DMS153 (cell line): ENCODE measurements at places on chromosomes 6 and 20.
A peak's percentile ranks its signal among the peaks of the same experiment; 100 is the strongest.

GRCh38 chr20:9835302-9835701, 3.6 kb downstream of the PAK5 start:
- DNase-seq: no peak

- no peak for DNase-seq
Observed at GRCh38 chr6:153621491-153621890, 417.5 kb upstream of the OPRM1 start.

DNA sequence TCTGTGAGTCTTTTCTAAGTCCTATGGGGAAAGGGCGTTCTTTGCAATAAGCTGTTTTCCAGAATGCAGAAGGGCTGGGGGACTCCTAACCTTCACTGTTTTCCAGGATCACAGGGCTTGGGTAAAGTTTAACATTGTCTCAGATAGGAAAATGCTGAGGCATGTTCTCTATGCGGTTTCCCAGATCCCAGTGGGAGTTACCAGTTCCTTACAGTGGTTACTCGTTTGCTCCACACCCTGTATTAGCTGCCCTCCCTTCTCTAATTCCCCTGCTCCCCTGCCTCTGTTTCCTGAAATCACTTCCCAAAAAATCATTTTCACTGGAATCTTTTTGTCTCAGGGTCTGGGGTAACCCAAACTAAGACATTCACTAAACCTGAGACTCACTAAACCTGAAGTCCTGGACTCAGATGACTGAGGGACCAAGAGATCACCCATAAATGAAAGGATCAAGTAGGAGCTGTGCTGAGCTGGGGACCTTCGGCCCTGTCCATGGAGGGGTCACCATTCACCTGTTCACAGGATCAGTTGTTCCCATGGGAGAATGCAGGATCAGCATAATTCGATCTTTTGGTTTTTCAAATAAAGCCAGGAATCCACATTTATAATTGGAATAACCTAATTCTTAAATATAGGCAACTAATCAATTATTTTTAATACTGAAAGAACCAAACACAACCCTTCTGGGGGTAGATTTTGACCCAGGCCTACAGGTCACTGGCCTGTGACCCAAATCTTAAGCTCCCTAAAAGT, 76.2 kb downstream of the ISM1 start:
- DNase-seq: no peak

- no peak for DNase-seq
Observed at GRCh38 chr20:62360854-62361798, 6.0 kb downstream of the LAMA5 start.

DNA sequence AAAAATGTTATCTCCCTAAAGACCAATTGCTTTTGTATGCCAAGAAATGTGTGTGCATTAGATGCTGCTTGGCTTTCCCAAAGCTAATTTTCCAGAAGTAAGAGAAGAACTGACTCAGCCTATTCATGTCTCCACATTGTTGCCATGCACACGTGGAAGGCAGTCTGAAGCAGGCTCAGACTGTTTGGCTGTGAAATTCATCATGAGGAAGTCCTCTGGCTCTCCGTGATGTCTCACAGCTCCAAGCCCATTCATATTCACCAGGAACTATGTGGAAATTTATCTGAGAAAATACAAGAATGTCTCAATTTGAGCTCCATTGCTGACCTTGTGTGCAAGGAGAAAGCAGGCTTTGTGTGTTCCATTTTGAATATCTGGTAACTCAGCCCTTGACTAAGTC, 1022.2 kb upstream of the GJE1 start:
- no peak for DNase-seq

DNA sequence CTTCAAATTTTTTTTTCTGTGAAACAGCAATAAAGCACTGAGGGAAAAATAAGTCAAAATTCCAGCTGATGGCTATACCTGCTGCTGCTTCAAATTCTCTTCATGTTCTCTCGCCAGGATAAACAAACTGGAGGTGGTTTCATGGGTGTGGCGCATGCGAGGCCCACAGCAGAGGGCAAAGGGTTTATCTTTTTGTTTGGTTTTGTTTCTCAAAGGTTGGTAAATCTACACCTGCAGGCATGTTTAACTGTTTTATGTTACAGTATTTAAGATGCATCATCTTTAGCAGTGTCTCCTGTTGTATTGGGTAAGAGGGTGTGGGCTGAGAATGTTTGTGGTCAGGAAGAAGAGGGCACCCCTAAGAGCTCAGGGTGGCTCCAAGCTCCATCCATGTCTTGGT, 342.2 kb downstream of the CDH26 start:
- no peak for DNase-seq

- no peak for DNase-seq
Observed at GRCh38 chr20:34365765-34366213, 2.7 kb downstream of the ITCH start.

DNA sequence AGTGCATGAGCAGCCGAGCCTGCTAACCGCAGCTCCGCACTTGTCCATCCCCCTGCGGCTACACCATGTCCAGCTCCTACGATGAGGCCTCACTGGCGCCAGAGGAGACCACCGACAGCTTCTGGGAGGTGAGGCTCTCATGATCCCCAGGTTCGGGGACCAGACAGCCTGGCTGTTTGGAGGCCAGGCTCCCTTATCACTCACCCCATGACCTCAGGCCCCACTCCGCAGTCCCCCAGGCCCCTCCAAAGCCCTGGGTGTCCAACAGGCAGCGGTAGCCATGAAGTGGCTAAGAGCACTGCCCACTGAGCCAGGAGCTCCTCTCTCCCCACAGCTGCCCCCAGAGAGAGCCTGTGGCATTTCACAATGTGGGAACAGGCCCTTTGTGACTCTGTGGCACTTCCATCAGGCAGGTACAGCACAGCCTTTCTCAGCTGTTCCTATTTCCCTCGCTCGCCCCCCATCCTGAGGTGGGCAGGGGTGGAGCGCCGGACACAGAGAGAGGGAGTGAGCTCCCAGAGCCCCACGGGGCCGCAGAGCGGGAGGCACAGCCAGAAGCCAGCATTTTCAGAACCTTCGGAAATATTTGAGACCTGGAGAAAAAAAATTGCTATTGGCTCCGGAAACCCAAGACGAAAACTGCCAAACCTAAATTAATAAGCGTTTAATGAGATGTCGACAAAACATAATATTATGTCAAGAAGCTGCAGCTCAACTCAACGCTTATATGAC, 29.7 kb downstream of the SPDEF start:
- DNase-seq: no peak

GRCh38 chr20:46970937-46971630, 76.4 kb downstream of the EYA2 start:
- peak; percentile 71 for DNase-seq
